ENCODE measurements at places on chromosomes 1 and 21.

- DNase-seq: no peak
These were observed 78.7 kb downstream of the PBX1 start for GRCh38 chr1:164637461-164638375.

DNA sequence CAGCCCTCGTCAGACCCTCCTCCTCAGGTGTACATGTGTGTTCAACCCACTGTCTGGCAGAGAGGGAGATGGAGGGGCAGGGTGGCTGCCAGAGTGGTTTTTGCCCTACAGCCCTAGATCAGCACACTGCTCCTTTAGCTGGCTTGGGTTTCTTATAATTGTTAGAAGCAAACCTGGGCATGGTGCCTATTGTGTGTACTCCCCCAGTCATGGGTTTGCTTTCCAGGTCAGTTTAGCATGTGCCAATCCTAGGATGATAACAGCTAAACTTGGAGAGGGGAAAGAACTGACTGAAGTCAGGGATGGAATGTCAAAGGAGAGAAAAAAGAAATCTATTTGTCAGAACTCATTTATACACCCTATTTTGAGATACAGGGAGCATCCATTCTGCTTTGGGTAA, 63.3 kb downstream of the UCK2 start:
- DNase-seq: no peak

DNA sequence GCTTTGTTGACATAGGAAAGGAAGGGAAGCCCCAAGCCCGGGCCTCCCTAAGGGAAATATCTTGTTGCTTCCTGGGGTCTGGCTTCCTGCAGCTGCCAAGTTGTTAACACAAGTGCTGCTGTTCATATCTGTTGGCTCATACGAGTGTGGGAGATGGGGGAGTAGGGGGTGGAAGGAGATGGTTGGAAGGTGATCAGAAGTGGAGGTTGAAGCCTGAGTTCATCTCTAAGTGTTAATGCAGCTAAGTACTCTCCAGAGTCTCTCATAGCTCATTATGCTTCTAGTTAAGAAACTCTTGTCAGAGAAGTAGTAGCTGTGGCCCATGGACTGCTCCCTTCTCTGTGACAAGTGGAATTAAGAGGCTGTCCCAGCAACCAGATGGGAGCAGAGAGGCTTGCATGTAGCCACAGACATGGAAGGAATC, 319.2 kb upstream of the SPAG17 start:
- no peak for DNase-seq

GRCh38 chr1:23020706-23021405, 1.6 kb downstream of the KDM1A start:
- DNase-seq: no peak

DNA sequence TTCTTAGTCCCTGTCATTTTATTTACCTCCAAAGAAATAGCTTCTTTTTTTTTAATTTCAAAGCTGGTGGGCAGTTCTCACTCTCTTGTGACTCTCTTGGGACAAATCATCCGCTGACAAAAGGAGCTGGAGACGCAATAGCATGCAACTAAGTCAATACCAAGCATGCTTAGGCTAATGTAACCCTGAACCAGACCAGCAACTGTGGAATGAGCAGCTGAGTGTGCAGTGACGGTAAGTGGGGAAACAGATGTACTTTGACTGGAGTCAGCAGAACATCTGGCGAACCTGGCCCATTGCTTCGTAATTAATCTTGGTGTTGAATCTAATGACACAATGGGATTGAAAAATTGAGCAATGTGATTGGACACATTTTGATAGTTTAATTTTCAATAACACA, 280.7 kb upstream of the PLXNA2 start:
- DNase-seq: no peak

GRCh38 chr21:39675590-39675989, 62.9 kb downstream of the B3GALT5 start:
- no peak for DNase-seq

DNA sequence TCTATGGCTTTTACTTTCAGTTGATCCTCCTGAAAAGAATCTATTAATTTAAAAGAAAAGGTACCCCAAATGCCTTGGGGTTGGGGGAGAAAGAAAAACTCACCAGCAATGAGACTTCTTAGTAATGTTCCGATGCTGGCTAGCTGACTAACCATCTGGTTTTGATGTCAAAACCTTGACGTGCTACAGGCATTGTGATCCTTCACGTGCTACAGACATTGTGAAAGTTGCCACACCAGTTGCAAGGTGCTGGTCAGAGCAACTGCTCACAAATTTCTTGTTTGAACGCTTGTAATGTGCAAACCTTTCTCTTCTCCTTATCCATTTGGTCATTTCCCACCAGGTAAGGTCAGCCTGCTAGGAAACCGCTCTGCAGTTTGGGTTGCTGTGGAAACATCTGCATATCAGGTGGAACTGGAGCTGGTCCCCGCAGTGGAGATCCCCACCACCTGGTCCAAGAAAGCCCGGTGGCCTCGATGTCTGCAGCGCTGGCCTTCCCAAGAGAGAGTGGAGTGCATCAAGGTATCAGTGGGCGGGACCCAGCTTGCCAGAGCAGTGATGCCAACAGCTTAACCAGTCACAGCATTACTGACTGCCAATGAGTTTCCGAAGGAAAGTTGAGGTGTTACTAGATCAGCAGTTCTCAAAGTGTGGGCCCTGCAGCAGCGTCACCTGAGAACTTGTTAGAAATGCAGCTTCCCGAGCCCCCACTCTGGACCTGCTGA, 16.1 kb downstream of the MAB21L3 start:
- no peak for DNase-seq

GRCh38 chr1:205298191-205298994, 23.2 kb downstream of the NUAK2 start:
- no peak for DNase-seq

GRCh38 chr1:218294546-218294945, 9.5 kb downstream of the RRP15 start:
- no peak for DNase-seq

GRCh38 chr1:244065960-244066388, 14.9 kb downstream of the ZBTB18 start:
- DNase-seq: no peak

GRCh38 chr1:9270290-9270883, 22.3 kb upstream of the SPSB1 start:
- no peak for DNase-seq

- no peak for DNase-seq
These were observed 9.7 kb downstream of the TMEM81 start for GRCh38 chr1:205074513-205074912.

- no peak for DNase-seq
These were observed 91.5 kb downstream of the SELENOF start for GRCh38 chr1:86822459-86822858.

DNA sequence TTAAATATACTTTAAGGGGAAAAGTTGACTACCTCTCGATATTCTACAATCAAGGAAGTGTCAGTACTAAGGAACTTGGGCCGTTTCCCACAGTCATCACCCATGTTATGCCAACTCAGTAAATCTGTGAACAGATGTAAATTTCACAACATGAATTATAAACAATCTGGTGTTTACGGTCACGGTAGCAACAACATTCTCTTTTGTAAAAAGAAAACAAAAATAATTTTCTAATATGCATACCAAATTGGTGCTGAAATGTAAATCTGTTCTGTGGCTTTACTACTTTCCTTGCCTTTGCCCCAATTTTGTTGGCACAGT, 1.2 kb downstream of the SH3GLB1 start:
- peak; percentile 7 for DNase-seq

GRCh38 chr1:17671314-17671705, 83.8 kb upstream of the ACTL8 start:
- no peak for DNase-seq

DNA sequence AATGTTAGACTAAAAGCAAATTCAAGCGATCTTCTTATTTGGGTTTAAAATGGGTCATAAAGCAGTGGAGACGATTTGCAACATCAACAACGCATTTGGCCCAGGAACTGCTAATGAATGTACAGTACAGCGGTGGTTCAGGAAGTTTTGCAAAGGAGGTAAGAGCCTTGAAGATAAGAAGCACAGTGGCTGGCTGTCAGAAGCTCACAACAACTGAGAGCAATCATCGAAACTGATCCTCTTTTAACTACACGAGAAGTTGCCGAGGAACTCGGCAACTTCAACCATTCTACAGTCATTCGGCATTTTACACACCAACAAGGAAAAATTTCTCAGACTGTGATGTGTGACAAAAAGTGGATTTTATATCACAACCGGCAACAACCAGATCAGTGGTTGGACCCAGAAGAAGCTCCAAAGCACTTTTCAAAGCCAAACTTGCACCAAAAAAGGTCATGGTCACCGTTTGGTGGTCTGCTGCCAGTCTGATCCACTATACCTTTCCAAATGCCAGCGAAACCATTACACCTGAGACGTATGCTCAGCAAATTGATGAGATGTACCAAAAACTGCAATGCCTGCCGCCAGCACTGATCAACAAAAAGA, 47.9 kb downstream of the ASH1L start:
- no peak for DNase-seq

DNA sequence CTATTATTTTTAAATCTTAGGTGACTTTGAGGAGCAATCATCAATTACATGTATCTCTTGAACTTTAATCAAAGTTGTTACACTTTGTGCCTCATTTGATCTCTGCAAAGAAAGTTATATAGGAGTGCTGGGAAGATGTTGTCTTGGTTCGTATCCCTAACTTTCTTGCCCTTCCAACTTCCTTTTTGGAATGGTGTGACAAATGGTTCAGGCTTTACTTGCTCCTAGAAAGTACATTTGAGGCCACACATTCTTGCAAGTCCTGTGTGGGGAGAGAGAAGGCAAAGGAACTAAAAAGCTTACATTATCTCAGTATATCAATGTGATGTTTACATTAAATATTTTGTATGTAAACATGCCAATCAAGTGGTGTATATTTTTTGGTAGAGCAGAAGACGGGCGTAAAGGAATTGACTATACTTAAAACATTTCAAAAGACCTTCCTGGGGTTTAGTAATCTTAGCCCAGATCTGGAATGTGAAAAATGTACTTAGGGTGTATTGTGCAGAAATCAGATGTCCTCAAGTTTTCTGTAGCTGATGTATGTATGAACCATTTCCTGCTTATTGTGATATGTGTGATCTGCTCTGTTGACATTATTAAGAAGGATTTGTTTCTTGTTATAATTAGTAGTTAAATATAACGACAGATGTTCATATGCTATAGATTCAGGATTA, 59.2 kb downstream of the USP25 start:
- DNase-seq: no peak

GRCh38 chr1:196910215-196910614, 22.4 kb downstream of the CFHR4 start:
- DNase-seq: no peak

- DNase-seq: no peak
These were observed at the start of gene CD1B for GRCh38 chr1:158331481-158332150. CD1B (minus strand) TSS chr1:158331531; CDS start chr1:158331423, 108 bp downstream.

- DNase-seq: no peak
These were observed 22.3 kb upstream of the SDE2 start for GRCh38 chr1:226021401-226021800.

GRCh38 chr1:37948166-37948565, 1.3 kb upstream of the INPP5B start:
- DNase-seq: no peak

DNA sequence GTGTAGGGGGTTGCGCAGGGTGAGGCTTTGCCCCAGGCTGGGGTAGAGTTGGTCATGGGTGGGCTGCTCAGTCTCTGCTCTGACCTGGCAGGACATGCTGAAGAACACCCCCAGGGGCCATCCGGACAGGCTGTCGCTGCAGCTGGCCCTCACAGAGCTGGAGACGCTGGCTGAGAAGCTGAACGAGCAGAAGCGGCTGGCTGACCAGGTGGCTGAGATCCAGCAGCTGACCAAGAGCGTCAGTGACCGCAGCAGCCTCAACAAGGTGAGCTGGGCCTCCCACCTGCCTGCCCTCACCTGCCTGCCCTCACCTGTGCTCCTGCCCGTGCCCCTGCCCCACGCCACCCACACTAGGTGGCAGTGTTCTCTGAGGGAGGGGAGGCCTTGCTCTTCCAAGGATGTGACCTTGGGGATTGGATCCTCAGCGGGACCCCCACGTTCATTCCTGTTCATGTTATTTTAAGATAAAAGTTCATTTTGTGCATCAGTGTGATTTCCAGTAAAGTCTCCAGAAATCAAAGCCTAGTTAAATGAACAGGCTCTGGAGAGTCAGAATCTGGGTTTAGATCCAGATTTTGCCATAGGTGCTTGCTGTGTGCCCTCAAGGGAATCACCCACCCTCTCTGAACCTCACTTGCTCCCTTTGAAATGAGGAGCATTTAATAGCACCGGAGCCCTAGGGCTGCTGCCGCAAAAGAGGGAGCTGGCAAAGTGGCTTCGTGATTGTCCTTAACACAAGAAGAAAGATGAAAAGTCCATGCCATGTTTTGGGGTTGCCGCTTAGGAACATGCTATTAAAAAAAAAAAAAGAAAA, 87.9 kb downstream of the ARHGEF10L start:
- DNase-seq: no peak

DNA sequence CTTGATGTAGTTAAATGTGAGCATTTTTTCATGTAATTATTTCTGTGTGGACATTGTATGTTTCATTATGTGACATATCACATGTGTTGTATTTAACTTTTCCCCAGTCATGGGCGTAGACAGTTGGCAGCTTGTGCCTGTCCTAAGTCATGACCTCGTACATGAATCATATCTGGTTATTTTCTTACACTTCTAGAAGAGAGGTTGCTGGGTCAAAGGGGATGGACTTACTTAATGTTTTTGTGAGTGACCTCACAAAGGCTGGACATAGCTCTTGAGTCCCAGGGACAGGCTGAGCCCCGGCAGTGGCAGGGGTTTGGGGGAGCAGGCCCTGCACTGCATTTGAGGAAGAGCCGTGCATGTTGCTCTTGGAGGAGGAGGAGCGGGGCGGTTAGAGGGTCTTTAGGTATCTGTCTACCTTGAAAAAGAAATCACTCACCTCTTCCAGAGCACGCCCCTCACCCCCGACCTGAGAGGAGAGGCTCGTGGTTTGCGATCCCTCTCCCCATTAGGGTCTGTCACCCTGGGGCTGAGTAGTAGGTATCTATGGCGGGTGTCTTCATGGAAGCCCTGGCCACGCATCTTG, 16.4 kb downstream of the IFNGR2 start:
- DNase-seq: no peak

DNA sequence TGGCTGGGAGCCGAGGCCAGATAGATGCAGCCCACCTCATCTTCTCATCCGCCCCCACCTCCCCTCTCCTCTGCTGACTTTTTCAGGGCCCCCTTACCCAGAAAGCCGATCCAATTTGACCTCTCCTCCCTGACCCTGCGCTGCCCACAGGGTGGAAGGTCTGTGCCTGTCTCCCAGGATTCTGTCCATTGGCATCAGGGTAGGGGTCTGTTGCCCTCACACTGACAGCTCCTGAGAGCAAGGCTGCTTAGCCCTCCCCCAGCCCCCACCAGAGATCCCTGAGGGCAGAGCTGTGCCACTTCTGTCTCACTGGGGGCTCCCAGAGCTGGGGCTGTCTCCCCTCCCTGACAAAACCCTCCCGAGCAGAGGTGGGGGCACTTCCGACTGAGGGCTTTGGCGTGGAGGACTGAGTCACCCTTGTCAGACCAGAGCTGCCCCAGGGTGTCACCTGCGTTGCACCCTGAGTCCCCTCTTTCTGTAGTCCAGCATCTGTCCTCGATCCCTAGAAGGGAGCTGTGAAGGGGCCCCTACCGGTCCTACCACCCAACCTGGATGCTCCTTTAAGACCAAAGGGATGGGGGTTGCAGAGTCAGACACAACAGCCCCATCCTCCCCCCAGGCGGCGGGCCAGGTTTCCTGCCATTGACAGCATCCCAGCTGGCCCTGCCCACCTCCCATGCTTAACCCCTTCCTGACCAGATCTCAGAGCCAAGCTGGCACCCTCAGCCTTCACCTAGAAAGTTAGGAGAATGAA, 2.4 kb upstream of the FAM110D start:
- no peak for DNase-seq
